Frontal cortex (tissue), 4 donors: ENCODE measurements at places on chromosomes 12 and 14. TPM values are rescaled to one million over a fixed set of nuclear protein-coding genes. Genes with fewer than 3 reads are reported as not detected.

TRPV4 gene
- total RNA-seq = not detected

PRB2 gene
- not detected for total RNA-seq

BATF gene
- 0.82 TPM for total RNA-seq

AKAP6 gene
- total RNA-seq = 102 TPM

STAC3 gene
- total RNA-seq = 1.6 TPM

RESF1 gene
- total RNA-seq = 59.1 TPM

GNG2 gene
- 400 TPM for total RNA-seq

KITLG gene
- 56.3 TPM for total RNA-seq

RHEBL1 gene
- 1.2 TPM for total RNA-seq

FAM90A1 gene
- 0.41 TPM for total RNA-seq

LYZ gene
- 4.9 TPM for total RNA-seq

COL2A1 gene
- total RNA-seq = 0.82 TPM

NTF3 gene
- total RNA-seq = 2.9 TPM
